ENCODE measurements at places on chromosomes 13 and 19. TPM values are rescaled to one million over a fixed set of nuclear protein-coding genes. Genes with fewer than 3 reads are reported as not detected.

Gene BST2
- total RNA-seq = 16.8 TPM

Gene GRIN3B
- total RNA-seq = 0.17 TPM

Gene CDX2
- not detected for total RNA-seq

Gene NLRP4
- not detected for total RNA-seq
